ENCODE measurements at places on chromosomes 6 and 20. TPM values are rescaled to one million over a fixed set of nuclear protein-coding genes. Genes with fewer than 3 reads are reported as not detected.

Gene SNAP25
- total RNA-seq: not detected

DNA sequence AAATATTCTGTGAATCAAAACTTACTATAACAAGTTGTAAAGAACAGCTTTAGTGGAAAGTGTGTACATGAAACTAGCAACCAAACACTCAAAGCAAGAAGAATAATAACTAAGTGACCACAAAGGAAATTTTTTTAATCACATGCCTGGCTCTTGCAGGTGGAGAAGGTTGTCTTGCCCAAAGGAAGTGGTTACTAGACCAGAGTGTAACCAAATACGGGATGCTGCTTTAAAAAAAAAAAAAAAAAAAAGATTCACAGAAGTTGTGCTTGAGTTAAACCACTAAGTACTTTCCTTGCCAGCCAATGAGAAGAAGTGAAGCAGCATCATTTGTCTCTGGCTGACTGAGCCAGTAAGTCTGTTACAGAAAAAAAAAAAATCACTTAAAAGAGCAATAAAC lies 19.1 kb upstream of the HLA-DQB1 start:
- no peak for DNase-seq

- no peak for DNase-seq
Measured at GRCh38 chr6:81788748-81789147, 36.3 kb upstream of the TENT5A start.

GRCh38 chr6:120096696-120097260 lies 747.2 kb upstream of the MAN1A1 start:
- DNase-seq: no peak

GRCh38 chr6:148367411-148368024 lies 24.9 kb downstream of the SASH1 start:
- DNase-seq: no peak

GRCh38 chr6:139029470-139030227 lies 1.1 kb downstream of the ABRACL start:
- DNase-seq: no peak

GRCh38 chr6:158501360-158502262 lies 58.3 kb upstream of the TMEM181 start:
- DNase-seq: no peak

GRCh38 chr20:64055893-64056638 lies 6.6 kb upstream of the SOX18 start:
- no peak for DNase-seq

GRCh38 chr20:24949756-24950127 lies 673 bp downstream of the CST7 start:
- DNase-seq: no peak

Gene PDYN
- total RNA-seq: not detected

- DNase-seq: no peak
Measured at GRCh38 chr6:133730881-133731280, 158.0 kb upstream of the TCF21 start.

DNA sequence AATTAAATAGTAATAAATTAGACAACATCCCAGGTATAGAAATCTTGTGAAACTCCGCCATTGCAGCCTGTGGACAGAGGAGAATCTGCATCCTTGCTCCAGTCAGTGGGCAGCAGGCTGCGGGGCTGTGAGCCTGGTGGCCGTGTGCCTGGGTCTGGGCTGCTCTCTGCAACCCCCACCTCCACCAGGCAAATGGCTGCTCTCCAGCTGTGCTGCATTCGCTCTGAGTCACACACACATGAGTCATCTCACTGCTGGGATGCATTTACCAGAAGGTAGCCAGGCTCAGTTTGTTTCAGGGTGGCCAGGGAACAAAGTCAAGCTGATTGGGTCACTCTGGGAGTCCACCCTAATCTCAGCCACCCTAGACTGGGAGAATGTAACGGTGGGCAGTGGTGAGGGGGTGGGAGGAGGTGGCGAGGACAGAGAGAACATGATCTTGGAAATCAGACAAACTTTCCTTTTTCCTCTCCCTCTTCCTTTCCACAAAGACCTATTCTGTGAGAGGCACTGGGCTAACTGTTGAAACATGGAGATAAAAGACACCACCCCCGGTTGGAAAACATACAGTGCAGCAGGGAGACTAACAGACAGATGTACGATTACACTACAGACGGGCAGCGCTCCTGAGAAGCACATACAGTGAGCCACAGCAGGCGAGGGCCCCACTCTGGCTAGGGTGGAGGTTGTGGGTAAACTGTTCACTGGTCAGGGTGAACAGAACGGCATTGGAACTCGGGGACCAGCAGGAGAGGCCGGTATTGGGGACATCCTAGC lies 59.2 kb downstream of the TRAM2 start:
- DNase-seq: no peak

DNA sequence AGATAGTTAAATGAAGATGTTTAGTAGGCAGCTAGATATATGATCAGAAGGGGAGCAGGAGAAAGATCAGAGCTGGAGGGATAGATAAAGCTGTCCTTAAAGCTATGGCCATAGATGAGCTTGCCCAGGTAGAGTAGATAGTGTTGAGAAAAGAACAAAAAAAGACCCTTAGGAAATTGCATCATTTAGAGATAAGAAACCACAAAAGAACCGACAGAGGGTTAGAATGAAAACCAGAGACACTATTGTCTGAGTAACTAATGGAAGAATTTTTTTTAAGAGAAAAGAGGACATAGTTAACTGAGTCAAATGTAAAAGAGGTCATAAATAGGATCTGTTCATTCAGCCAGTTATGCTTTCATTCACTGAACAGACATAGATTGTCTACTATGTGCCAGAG lies 101.8 kb downstream of the TNFAIP3 start:
- DNase-seq: no peak

GRCh38 chr6:126075335-126076071 lies 89.2 kb downstream of the TRMT11 start:
- no peak for DNase-seq

DNA sequence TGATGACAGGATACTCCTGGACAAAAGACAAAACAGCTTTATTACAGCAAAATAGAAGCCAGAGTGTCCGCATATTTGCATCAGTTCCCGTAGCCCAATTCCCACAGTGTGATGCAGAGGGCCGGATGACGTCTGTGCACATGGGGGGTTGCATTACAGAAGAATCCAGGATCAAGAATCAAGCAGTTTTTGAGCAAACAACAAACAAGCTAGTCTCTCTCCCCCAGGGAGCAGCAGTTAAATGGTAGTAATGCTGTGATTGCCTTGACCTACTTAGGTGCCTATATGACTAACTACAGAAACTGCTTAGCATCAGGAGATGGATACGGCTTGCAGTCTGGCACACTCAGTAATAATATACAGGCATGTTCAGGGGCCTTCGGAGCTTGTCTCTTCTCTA lies 3.2 kb upstream of the SDHAF4 start:
- DNase-seq: no peak

Gene LY6G6F
- 1.1 TPM for total RNA-seq

GRCh38 chr6:32943864-32944649 lies 3.2 kb upstream of the HLA-DMB start:
- no peak for DNase-seq

Gene FRMD1
- not detected for total RNA-seq

GRCh38 chr6:36033935-36034334 lies 6.3 kb downstream of the MAPK14 start:
- no peak for DNase-seq

Gene HSPA1L
- 0.98 TPM for total RNA-seq

DNA sequence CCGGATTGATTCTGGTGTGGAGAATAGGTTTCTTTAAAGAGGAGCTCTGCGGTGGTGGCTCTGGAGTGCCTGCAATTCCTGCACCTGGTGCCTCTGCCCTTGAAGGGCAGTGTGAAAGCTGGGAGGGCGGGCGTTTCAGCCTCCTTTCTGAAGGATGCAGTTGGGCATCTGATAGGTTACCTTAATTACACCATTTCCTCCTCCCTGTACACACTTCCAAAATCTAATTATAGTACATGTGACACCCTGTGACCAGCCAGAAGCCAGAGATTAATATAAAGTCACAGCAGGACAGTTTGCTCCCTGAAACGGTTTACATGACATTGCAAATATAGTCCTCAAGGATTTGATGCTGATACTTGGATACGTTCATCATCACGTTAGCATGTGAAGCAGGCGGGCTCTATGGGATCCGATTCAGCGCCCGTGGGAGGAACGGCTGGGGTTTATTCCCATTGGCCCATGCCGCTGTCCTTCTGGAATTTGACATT lies 548.2 kb downstream of the QKI start:
- DNase-seq: no peak

Gene DEFB112
- total RNA-seq: not detected

DNA sequence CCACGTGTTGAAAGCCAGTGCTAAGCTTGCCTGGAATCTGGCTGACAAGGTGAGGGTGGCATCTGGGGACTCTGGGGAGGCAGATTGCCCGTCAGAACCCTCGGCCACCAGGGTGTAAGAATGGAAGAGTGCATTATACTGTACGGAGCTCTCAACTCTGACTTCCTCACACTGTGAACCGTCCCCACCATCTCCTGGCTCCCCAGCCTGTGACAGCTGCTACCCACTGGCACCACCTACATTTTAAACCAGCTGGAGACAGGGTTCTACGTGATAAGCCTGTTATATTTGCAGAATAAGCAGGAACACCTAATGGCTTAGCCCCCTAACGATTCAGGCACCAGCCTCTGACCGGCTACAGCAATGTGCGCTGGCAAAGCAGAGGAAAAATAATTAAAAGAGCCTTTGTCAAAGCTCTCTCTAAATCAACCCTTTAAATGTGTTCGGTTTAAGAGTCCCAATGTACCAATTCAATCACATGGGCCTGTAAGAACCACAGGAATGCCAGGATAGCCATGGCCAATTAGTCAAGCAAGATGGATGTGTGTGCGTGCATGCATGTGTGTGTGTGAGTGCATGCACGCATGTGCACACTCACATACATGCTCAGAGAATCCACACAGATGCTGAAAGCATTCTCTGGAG lies 89.1 kb upstream of the TAB2 start:
- no peak for DNase-seq

Gene PAQR8
- 26.0 TPM for total RNA-seq

GRCh38 chr6:122445274-122445673 lies 26.3 kb downstream of the SERINC1 start:
- DNase-seq: no peak

DNA sequence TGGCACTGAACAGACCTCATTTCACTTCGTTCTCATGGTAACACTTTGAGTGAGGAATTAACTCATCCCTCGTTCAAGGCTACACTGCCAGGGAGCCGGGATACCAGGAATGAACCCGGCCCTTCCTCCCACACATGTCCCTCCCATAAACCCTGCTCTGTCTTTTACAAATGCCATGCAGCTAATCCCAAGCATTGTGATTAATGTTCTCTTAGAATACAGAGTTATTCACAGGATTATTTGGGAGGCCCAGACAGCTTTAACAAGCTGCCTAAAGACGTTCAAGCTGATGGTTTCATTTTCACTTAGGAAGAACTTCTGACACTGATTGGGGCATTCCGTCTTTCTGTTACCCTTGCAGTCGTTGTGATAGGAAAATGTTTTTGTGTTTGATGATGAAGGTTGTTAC lies 42.5 kb upstream of the CD83 start:
- DNase-seq: no peak

GRCh38 chr20:36311141-36311853 lies 5.2 kb downstream of the DLGAP4 start:
- no peak for DNase-seq

Gene SAMHD1
- 31.2 TPM for total RNA-seq

Gene KCNK17
- total RNA-seq: not detected

Gene NCR2
- total RNA-seq: not detected

Gene CDSN
- total RNA-seq: not detected

DNA sequence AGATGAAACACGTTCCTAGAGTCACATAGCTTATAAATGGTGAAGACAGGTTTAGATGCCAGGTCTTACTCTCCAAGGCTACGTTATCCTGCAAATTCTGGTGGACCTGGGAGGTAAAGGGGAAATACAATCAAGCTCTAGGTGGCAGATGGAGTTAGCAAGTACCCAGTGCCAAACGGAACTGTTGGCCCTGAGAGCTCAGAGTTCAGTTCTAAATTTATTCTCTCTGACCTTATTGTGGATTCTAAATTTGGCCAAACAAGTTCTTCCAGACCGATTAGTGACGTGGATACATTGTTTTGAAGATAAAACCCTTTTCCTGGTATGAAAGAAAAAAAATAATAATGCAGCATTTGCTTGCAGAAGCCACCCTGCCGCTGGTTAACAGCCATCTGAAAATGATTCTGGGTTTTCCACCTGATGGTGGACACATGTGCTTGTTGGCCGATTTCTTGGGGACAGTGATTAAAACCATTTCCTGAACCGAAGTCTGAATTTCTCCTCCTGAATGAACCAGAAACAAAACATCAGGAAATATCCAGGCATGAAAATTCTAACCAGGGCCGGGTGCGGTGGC lies 32.5 kb downstream of the RIPOR3 start:
- peak; percentile 93 for DNase-seq

All from G401 (cell line).